CD4-positive, alpha-beta T cell treated with Interleukin-12 subunit alpha and Interleukin-12 subunit beta, for 1 hour (primary cell): ENCODE measurements at places on chromosomes 1 and 21.

DNA sequence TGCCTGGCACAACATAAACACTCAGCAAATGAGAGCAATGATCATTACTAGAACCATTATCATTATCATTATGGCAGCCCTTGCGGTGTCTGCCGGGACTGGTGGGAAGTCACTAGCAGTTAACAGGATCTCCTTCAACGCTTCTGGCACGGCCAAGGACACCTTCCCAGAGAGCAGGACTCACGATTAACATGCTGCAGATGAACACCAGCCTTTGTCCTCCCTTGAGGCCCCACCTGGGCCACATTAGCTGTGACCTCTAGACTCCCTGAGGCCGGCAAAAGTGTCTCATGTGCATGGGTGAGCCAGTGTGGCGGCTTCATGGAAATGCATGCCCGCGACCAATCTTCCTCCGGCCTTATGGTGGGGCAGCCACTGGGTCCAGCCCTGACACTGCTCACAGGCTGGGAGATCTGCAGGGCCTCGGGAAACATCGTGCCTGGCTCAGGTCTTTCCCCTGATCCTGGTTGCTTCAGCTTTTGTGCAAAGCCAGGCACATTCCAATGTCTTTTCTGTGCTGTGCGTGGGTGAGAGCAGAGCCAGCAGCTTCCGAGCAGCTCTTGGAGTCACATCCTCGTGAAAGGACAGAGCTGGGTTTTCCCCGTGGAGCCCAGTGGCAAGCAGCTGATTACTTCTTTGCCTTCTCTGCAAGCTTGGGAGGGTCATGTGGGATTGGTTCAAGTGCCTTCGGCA is 107.3 kb downstream of the HMGB4 start:
- DNase-seq: no peak

- no peak for DNase-seq
Observed at GRCh38 chr1:8866792-8867415, 11.6 kb downstream of the ENO1 start.

- DNase-seq: no peak
Observed at GRCh38 chr1:54615531-54616279, 7.6 kb downstream of the FAM151A start.

GRCh38 chr1:56064705-56065104 is 514.7 kb downstream of the PLPP3 start:
- DNase-seq: no peak

DNA sequence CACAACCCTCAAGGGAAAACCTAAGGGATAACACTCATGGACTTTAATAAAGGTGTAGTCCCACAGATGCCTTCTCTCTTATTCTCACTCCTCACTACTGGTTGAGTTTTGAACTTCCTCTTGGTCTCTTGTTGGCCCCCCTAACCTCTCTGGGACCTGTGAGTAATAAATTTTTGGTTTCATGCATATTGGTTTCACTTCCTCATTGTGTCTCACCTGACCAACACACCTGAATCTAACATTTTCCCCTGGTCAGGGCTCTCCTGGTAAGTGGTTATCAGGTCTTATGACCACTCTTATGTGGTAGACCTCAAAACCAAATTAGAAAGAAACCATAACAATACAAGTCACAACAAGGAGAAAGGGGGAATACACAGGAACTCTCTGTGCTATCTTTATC is 60.5 kb upstream of the PRMT6 start:
- DNase-seq: no peak

GRCh38 chr1:55718758-55719671 is 503.9 kb upstream of the USP24 start:
- no peak for DNase-seq

GRCh38 chr1:206143537-206144172 is 26.5 kb upstream of the AVPR1B start:
- DNase-seq: no peak

DNA sequence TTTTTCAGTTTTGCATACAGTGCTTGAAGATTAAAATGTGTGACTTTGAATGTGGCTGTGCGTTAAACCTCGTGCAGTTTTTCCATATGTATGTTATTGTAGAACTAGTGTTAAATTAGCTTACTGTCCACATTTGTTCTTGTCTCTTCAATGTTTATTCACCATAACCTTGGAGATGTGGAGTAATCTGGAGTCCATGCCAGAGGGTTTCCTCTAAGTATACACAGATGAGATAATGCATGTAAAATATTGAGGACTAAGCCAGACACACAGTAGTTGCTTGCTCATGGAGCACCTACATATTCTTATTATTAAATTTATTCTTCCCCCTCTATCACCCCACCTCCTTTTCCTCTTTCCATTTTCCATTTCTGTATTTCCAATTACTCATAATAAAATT is 7.7 kb upstream of the GIPC2 start:
- no peak for DNase-seq

DNA sequence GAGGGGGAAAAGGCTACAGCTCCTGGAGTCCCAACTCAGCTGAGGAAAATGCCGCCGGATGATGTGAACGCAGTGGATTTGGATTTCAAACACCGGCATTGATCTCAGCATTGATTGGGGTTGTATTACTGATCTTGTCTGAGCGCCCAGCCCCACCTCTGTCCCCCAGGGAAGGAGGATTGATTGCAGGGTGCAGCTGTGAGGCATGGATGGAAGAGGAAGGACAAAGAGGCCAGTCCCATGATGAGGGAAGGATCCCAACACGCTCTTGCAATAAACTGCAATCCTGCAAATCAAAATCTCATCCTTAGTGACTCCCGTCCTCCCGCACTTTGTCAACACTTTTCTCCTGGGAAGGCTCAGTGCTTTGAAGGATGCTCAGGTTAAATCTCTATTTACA is 242.3 kb upstream of the PROX1 start:
- DNase-seq: no peak

DNA sequence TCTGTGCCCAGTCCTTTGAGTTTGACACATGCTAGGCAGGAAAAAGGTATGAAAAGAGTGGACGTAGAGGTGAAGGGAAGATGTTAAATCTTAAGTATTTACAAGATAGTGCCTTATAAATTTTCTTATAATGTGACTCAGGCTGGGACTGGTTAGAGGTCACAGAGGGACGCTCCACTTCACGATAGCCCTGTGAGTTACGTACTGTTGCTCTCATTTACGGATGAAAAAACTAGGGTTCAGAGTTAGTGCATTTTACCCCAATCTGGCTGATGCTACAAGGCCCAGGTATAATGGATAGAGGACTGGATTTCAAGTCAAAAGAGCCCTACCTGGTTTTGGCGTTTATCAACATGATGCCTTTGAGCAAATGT is 1.4 kb upstream of the TUT4 start:
- no peak for DNase-seq

- DNase-seq: no peak
Observed at GRCh38 chr1:1088029-1088800, 14.1 kb upstream of the RNF223 start.

DNA sequence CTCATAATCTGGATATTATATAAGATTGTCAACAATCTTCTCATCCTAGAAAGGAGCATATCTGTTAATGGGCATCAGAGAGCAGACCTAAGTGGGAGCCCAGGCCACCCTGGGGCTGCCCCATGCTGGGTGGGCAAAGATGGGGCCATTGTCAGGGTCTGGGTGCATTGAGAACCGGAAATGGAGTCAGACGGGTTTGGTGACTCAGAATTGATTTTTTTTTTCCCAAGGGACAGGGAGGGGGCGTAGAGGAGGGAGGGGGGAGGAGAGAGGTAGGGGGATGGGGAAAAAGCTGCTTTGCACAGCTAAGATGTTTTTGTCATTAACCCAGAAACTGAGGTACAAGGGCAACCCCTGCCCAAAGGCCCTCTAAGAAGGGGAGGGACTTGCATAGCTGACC is 1.3 kb downstream of the ATXN7L2 start:
- DNase-seq: no peak

GRCh38 chr1:153677718-153678518 is 570 bp upstream of the NPR1 start:
- peak; percentile 59 for DNase-seq

- peak; percentile 43 for DNase-seq
Observed at GRCh38 chr21:33478935-33479678, 667 bp downstream of the TMEM50B start.

- DNase-seq: no peak
Observed at GRCh38 chr1:43418858-43419257, 29.2 kb downstream of the SZT2 start.

- no peak for DNase-seq
Observed at GRCh38 chr1:14160781-14161180, 437.7 kb upstream of the KAZN start.
